ENCODE measurements at places on chromosomes 2 and 18. TPM values are rescaled to one million over a fixed set of nuclear protein-coding genes. Genes with fewer than 3 reads are reported as not detected.

UPP2 gene
- 3.0 TPM for polyA plus RNA-seq

PLA2R1 gene
- 112 TPM for polyA plus RNA-seq

SLC16A14 gene
- polyA plus RNA-seq, result 5.0 TPM

RGPD4 gene
- not detected for polyA plus RNA-seq

DPP10 gene
- 9.0 TPM for polyA plus RNA-seq

DTNB gene
- polyA plus RNA-seq, result 17.0 TPM

NPHP1 gene
- polyA plus RNA-seq, result 14.6 TPM

ZCCHC2 gene
- polyA plus RNA-seq, result 16.5 TPM

LNPK gene
- 25.7 TPM for polyA plus RNA-seq

MAP4K4 gene
- 81.3 TPM for polyA plus RNA-seq

CFLAR gene
- 52.8 TPM for polyA plus RNA-seq

GPR35 gene
- 1.2 TPM for polyA plus RNA-seq

GALNT13 gene
- 2.1 TPM for polyA plus RNA-seq

CD8B2 gene
- polyA plus RNA-seq, result 0.24 TPM

ALPI gene
- polyA plus RNA-seq, result 0.10 TPM

ACTR1B gene
- 58.1 TPM for polyA plus RNA-seq

SLC30A3 gene
- polyA plus RNA-seq, result 6.0 TPM

AKAIN1 gene
- polyA plus RNA-seq, result not detected
